Globus pallidus (tissue), 1 donor: ENCODE measurements at places on chromosomes 4 and X.

DNA sequence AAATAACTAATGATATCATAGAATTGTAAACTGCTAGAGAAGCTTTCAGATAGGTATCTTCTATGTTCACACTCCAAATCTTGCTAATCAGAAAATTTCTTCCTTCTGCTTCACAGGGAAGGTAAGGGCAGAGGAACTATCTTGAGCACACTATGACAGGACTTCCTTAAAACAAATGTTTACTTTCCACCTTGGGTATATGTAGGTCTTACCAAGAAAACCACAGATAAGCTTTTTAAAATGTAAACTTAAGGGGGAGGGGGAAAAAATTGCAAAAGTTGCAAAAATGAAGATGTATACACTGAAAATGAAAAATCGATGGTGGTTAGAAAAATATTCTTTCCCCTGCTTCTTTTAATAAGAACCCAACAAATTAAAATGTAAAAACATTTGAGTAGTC is 30.9 kb downstream of the YTHDC1 start:
- no peak for DNase-seq

DNA sequence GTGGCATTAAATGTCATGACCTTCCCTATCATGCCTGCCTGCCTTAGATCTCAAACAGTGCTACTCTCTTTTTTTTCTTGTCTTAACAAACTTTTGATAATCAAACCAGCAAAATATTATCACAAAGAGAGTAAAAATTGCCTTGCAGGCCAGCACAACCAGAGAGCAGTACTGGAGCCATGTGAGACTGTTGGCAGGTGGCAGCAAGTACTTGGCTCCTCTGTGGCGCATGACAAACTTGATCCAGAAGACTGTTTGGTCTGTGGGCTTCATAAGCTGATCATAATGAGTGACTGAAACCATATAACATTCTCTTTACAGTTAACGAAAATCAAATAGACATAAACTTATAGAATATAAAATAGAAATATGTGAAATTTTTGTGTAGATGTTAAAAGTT is 33.3 kb upstream of the UGT2A3 start:
- no peak for DNase-seq

GRCh38 chrX:39309721-39310152 is 508.5 kb downstream of the MID1IP1 start:
- DNase-seq = no peak

DNA sequence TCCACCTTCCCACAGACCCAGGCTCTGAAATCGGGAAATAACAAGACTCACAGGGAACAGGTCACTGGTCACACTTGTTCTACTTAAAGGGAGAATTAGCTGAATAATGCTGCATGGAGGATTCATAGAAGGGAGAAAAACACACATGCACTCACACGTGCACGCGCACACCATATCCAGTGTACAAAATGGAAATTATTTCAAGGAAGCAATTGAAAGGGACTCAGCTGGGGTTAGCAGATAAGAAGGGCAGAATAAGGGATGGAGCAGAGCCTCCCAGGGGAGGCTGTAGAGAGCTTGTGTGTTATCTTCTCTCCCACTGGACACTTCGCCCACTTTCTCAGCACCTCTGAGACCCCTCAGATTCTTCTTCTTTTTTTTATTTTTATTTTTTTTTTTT is 10.3 kb downstream of the GABRQ start:
- DNase-seq = no peak

DNA sequence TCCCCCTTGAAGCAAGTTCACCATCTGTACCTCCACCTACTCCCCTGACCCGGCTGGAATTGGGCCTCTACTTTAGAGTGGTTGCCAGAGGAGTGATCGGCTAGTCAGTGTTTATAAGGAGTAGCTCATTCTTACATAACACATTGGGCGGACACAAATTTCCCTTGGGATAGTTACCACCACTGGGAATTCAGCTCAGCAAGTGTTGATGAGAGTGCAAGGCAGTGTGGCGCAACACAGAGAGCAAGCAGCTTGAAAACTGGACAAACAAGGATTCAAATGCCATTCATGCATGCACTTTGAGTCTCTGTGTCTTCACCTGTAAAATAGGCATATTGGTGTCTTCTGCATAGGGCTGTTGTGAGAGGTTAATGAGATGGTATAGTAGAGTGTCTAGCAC is 92.7 kb downstream of the STK32B start:
- no peak for DNase-seq

DNA sequence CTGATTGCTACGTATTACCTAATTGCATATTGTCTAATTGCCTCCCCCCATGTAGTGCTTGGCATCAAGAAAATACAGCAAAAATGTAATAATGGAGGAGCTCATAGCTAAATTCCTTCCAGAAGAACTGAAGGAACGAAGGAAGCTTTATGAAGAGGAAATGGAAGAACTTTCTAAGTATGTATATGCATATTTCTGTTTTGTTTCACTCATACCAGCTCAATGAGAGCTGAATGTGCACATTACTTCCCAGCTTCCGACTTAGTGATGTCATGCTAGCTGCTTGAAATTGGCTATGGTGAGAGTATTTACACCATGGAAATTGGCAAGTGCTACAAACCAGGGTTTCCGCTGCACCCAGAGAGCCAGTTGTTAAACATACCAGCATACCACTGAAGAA is 34.7 kb downstream of the LONRF3 start:
- DNase-seq = no peak

- no peak for DNase-seq
Measured at GRCh38 chr4:73620115-73620792, at the start of gene RASSF6. Gene RASSF6 (minus strand): TSS chr4:73620436. CDS start chr4:73611795, 8,641 bp downstream.

GRCh38 chr4:146508229-146508939 is 13.4 kb downstream of the SLC10A7 start:
- DNase-seq = no peak

- peak; percentile 85 for DNase-seq
Measured at GRCh38 chr4:143337600-143338287, 1.1 kb downstream of the GAB1 start.

DNA sequence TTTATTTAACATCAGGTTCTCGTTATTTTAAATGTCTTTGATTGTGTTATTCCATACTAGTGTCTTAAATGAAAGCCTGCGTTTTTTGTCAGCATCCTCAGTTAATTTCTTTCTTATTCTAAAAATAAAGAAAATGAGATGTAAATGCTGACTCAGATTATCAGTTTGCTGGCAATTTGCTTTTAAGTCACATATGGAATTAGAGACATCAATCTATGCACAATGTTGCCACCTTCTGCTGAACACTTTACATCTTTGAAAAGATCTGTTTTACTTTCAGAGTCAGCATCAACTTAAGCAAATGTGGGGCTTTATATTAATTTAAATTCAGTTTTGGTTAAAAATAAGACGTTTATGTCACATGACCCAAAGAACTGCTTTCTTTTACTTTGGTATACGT is 99.2 kb downstream of the ADGRL3 start:
- no peak for DNase-seq

DNA sequence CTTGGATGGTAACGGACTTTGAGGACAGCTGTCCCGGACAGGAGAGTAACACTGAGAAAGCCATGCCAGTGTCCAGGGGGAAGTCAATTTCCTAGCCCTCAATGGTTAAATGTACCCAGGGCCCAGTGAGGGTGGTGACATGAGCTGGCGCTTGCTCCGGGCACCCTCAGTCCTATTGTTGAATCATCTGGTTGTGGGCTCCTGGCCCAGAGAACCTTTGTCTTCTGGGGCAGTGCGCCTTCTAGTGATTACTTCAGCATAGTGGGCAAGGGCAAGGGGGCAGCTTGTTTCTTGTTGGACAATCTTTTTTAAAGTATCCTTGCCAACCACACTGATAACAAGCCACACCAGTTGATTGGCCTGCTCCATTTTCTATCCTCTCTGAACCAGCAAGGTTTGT is 30.9 kb upstream of the TRPC5 start:
- DNase-seq = peak; percentile 10

- no peak for DNase-seq
Measured at GRCh38 chr4:6205973-6206372, 5.6 kb upstream of the JAKMIP1 start.

GRCh38 chr4:168199260-168199957 is 107.1 kb downstream of the ANXA10 start:
- DNase-seq = no peak

GRCh38 chr4:2689114-2689513 is 67.0 kb downstream of the TNIP2 start:
- DNase-seq = no peak

GRCh38 chr4:181030961-181031360 is 1212.2 kb upstream of the TENM3 start:
- DNase-seq = no peak

- no peak for DNase-seq
Measured at GRCh38 chrX:141439651-141440050, 144.9 kb downstream of the SPANXA1 start.

DNA sequence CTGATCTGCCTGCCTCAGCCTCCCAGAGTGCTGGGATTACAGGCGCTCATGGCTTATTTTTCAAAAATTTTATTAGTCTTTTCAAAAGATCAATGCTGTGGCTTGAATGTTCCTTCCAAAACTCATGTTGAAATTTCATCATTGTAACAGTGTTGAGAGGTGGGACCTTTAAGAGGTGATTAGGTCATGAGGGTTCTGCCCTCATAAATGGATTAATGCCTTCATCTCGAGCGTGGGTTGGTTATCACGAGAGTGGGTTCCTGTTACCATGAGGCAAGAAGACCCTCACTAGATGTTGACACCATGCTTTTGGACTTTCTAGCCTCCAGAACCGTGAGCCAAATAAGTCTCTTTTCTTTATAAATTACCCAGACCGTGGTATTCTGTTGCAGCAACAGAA is 30.3 kb downstream of the EIF2S3 start:
- no peak for DNase-seq

DNA sequence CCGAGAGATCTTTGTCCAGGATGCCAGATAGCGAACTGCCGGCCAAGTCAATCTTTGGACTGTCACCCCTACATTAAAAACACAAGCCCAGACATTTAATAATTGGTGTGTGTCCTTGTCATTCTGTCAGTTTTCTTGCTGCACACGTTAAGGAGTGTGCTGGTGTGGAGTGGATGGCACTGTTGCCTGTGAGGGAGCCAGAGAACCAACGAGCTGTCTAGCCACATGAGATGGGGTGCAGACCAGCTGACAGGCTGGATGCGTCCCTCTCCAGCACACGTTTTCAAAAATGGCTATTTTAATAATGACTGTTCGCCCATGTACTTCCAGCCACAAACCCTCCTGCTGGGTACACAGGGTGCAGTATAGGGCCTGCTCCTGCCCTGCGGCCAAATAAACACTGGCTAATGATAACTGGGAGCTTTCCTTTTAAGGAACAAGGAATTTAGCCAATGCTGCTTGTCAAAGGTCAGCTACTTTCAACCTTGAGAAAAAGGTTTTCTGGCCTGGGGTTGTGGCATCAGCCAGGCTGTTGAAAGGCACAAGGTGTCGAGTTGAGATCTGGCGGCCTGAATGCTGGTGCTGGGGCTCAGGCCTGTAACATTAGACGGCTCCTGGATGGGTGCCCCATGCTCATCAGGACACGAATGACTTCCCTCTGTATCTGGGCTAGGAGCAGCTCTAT is 54.0 kb upstream of the MAP3K15 start:
- no peak for DNase-seq

DNA sequence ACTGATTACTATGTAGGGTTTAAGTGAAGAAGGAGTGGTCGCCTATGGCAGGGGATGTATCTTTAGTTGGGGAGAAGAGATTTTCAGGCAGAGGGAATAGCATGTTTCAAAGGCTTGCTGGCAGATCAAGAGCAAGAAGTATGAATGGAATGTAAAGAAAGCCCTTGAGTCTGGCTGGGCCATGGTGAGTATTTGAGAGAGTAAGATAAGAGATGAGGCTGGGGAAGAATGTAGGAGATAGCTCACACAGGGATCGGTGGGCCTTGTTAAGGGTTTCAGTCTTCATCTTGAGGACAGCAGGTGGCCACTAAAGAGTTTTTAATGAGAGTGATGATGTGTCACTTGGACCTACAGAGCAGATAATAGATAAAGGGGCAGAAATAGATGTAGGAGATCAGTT is 319.1 kb upstream of the RPS6KA3 start:
- DNase-seq = no peak

GRCh38 chr4:153937289-153937688 is 148.4 kb upstream of the SFRP2 start:
- no peak for DNase-seq
